ENCODE measurements at places on chromosomes 3 and 15. TPM values are rescaled to one million over a fixed set of nuclear protein-coding genes. Genes with fewer than 3 reads are reported as not detected.

CD200 gene
- total RNA-seq = 1.5 TPM

GRCh38 chr3:71416876-71417275 is 166.7 kb downstream of the FOXP1 start:
- DNase-seq = no peak

DNA sequence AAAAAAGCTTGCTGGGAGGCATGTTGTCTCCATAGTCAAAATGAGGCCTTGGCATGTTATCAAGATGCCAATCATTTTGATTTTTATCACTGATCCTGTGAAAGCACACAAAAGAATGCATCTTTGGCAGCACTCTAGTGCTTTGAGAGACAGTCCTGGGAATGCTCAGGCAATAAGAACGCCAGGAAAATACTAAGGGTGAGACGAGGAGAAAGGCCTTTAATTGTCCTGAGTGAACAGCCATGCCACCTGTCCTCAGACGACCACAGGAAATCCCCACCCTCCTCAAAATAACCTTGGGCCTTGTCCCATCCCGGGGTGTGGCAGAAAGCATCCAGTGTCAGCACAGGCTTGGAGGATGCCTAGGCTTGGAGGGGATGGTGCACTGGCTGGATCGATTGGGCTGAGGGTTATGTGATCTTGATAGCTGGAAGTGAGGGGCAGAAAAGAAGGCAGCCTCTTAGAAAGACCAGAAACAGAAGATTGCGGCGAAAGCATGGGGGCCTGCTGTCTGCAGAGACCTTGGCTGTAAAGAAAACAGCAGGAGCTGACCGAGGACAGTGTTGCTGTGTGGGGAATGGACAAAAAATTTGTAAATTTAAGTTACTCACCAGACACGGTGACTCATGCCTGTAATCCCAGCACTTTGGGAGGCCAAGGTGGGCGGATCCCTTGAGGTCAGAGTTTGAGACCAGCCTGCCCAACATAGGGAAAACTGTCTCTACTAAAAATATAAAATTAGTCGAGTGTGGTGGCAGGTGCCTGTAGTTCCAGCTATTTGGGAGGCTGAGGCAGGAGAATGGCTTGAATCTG is 7.3 kb downstream of the TMEM158 start:
- peak; percentile 87 for DNase-seq

- DNase-seq = no peak
Observed at GRCh38 chr3:187022403-187023029, 92.2 kb downstream of the ST6GAL1 start.

- DNase-seq = no peak
Observed at GRCh38 chr3:17044855-17045254, 160.1 kb downstream of the PLCL2 start.

All from osteoblast (primary cell).